ENCODE measurements at places on chromosomes 16 and 17.

- no peak for DNase-seq
Measured at GRCh38 chr17:33387406-33387805, 94.3 kb upstream of the ASIC2 start.

- DNase-seq = no peak
Measured at GRCh38 chr17:57898487-57899311, 48.9 kb upstream of the MRPS23 start.

GRCh38 chr17:74642995-74643394, 19.5 kb upstream of the CD300E start:
- DNase-seq = no peak

DNA sequence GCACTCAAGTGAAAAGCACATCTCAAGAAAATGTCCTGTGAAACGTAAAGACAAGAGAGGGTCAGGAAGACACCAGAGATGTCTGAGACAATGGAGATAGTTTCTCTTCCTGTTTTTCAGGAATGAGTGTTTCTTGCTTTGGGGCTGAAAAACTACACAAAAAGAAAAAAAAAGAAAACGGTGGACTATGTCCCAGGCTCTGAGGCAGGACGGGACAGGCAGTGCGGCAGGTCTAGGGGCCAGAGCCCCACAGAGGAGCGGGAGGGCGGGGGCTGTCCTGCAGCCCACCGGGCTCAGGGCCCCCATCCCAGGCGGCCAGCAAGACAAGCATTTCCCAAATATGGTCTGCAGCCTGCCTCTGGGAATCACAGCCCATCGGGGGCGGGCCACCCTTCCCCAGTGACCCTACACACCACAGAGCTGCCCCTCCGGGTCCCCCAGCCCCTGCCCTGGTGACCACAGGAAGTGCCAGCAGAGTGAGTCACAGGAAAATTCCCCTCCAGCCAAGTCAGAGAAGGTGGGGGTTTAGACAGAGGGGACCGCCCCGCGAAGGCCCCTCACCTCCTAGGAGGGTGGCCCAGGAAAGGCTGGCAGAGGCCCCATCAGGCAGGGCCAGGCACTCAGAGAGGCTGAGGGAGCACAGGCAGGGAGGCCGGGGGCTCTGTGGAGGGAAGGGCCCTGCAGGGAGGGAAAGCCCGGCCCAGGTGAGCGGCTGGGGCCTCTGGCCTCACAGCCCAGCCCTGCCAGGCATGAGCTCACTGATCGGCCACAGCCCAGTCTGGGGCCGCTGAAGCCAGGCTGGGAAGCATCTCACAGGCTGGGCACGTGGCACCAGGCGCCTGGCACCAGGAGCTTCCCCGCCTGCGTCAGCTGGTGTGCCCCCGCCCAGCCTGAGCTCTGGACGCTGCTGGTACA, 6.3 kb downstream of the BCAR1 start:
- DNase-seq = no peak

DNA sequence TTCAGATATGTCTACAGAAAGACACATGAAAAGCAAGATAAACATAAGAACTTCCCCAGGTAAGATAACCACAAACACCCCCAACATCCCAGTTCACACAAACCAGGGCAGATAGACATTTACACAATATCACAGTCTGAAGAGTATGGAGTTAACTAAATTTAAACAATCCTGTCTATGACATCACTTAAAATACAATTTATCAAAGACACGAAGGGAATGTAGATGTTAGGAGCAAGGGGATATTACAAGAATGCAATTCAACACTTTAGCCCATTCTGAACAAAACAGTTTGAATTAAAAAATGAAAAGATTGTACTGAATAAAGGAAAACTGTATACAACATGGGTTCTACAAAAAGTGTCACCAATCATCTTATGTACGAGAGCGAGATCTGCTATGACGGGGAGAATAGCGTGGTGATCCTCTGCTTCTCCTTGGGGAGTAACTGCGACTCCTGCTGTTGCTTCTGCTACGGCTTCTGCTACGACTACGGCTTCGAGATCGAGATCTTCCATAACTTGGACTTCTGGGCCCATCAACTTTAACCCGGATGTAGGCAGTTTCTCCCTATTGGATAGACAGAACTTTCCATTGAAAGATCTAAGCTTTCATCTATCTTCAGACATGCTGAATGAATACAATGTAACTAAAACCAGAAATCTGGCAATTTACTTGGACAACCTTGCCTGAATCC, 1.9 kb downstream of the SRSF1 start:
- no peak for DNase-seq

GRCh38 chr16:29662729-29663015, 375 bp upstream of the SPN start:
- peak; percentile 13 for DNase-seq

GRCh38 chr17:61361084-61361483, 38.6 kb upstream of the TBX2 start:
- DNase-seq = no peak

DNA sequence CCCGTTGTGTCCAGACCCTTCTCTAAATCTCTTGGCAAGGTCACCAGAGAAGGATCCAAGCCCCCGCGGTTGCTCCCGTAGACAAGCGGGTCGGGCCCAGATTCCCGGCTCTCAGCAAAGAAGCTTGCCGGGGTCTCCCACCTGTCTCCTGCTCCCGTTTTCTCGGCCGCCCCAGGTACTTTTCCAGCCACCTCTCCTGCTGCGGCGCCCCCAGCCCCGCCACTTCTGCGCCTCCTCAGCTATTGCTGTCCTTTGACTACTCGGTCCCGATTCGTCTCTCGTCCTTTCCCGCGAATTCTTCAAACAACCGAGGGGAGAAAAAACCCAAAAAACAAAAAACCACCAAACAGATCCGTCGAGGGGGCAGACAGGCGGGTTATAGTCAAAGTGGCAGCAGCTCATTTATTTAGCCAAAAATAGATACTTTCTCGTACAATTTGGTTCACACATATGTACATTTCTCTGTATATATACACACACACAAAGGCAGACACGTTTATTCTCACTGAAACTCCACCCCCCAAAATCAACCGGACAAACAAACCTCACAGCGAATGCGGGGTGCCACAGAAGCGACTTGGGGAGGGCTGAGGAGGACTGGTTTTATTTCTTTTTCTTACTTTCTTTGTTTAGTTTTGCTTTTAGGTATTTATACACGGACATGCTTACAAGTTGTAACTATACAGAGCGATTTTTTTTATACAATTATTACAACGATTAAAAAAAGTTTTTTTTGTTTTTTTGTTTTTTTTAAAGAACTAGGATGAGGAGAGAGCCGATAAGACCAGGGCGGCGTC, 3.5 kb downstream of the IRX3 start:
- no peak for DNase-seq

DNA sequence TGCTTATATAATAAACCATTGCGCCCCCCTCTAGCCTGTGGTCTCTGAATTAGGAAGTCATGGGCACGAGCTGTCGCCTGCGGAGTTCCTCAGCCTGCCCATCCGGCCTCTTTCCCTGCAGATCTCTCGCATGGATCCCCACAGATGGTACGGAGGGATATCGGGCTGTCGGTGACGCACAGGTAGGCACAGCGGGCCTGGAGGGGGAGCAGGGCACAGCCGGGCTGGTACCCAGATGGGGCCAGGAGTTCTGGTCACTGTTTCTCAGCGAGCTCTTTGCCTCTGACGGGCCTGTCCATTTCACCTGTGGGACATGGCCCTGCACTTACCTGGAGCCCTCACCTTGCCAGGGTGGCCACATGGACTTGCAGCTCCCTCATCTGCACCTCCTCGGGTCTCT, 42.6 kb upstream of the LGALS9 start:
- DNase-seq = no peak

- no peak for DNase-seq
Measured at GRCh38 chr17:73598212-73598611, 46.0 kb downstream of the SDK2 start.

- no peak for DNase-seq
Measured at GRCh38 chr17:35238821-35239220, 4.1 kb upstream of the SLFN5 start.

- DNase-seq = no peak
Measured at GRCh38 chr16:23907457-23907902, 71.7 kb downstream of the PRKCB start.

GRCh38 chr16:12449374-12449773, 354.3 kb downstream of the CPPED1 start:
- no peak for DNase-seq

GRCh38 chr17:74512624-74513091, 18.6 kb downstream of the CD300LB start:
- peak; percentile 34 for DNase-seq

Measured in stimulated activated CD4-positive, alpha-beta T cell treated with anti-CD3 and anti-CD28 coated beads, Interleukin-4, amount 100 ng/mL, for 48 hours (primary cell).